ENCODE measurements at places on chromosomes 2 and 18.

DNA sequence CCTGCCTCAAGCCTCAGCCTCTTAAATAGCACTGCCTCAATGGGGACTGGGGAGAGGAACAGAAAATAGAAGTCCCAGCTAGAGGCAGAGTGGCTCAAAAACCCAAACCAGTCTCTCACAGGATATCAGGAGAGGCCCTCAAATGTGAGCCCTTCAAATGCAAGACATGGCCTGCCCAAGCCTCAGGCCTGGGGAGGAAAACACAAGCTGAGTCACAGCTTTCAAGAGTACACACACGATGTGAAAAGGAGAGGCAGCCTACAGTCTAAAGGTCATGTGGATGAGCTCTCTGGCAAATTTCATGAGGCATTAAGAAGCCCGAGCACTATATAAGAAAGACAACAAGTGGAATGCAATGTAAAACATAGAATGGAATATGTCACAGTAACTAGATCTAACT, 316.6 kb upstream of the MEX3C start:
- DNase-seq: no peak

DNA sequence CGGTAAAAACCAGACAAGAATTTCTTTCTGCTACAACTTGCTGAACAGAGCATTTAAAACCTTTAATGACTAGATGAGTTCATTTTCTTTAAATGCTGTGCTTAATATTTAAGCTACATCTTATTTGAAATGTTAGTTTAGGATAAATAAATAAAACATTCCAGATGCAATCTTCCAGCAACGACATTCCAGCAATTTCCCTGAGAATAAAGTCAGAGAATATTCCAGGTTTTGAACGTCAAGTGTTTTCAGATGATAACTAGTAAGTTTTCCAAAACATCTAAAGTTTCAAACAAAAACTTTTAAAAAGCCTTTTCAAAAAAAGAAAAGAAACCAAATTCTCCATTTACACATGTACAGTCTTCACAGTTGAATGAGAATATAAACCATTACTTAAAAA, 104.8 kb downstream of the PPP1R1C start:
- DNase-seq: no peak

DNA sequence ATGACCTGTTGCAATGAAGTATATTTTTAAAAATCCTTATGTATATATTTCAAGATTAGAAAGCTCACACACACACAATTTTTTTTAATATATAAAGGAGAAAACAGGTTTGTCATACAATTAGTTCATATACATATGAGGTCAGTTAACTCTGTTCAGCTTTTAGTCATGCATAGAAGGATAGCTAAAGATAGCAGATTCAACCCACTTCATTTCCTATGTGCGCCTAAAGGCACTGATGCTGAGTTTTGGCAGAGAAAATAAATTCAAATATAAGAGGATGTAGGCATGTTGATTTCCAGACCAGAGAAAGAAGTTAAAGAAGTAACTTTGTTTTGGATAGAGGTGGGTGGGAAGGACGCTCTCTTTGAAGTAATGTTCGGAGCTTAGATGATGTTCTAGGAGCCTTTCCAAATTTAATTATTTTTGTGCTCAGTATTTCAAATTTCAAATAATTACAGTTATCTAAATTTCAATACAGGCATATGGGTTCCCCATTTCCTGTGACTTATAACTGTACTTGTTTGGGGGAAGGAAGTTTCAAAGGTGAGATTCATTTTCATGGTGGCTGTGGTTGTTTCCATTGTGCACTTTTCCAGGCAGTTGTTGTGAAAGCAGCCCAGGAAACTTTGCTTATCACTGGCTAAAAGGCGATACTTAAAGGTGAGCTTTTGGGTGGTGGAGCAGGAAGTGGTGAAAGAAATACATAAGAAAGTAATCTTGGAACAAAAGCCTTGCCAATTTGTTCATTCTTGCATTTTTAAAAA, 523.4 kb upstream of the FANCL start:
- no peak for DNase-seq

GRCh38 chr2:102686479-102687439, 67.4 kb downstream of the SLC9A2 start:
- no peak for DNase-seq

DNA sequence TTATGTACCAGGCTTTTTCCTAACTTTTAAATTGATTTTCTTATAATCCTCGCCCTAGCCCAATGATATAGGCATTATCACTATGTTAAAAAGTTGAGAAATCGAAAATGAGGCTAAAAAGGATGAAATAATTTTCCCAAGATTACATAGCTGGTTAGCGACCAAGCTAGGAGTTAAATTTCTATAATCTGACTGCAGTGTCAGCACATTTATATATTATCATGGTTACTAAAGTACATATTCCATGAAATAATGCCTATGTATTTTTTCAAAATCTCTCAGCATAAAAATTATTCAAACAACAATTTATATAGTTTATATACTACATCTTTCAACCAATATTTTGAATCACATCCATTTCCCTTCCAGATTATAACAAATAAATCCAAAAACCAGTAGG, 317.3 kb upstream of the TFPI start:
- no peak for DNase-seq

GRCh38 chr2:41873102-41874031, 174.5 kb upstream of the PKDCC start:
- DNase-seq: no peak

DNA sequence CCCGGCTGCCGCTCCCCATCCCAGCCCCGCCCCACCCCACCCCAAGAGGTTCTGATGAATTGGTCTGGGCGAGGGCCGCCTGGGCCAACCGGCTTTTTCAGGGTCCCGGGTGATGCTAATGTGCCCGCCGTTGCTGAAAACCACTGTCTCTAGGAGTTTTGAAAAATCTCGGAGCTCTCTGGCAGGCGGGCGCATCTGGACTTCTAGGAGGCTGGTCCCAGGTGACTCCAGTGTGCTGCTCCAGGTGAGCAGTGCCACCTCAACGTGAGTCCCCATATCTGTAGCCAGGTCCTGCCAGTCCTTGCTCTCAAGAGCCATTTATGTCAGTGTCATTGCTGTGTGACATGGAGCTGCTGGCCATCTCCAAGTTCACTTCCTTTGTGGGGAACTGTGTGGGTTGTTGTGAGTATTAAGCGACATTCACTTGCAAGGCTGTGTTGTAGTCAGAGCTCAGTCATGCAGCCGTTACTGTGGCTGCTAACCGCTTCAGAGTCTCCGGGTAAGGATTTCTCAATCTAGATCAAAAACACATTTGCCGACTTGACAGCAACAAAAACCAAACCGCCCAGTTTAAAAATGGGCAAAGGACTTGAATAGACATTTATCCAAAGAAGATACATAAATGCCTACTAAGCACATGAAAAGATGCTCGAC, at the start of gene RFX8:
Gene RFX8 (minus strand): TSS at position 382 of the 654 bp plus-strand sequence. CDS start 8,264 bp downstream, outside the sequence.
- DNase-seq: peak; percentile 100

DNA sequence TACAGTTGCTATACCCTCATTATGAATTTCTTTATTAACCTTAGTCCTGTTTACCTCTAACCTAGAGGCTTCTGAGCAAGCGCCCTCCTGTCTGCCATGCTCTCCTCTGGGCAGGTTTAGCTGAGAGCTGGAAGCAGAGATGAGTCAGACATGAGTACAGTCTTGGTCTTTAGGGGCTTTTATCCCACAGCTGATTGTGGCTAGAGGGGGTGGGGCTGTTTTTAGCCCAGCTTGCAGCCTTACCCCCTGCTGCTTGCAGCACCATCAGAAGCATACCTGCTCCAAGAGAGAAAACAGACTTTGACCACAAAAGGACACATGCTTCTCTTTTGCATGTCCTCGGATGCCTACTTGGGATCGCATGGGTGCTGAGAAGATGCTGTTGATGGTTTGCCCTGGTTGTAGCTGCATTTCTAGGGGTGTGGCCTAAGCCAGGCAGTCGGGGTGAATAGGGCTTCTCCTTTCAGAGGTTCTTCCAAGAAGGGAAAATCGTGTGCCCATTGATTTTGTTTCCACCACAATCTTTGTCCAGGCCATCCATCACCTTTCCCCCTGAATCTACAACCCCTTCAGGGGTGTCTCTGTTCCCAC, 115.0 kb upstream of the LGALSL start:
- peak; percentile 57 for DNase-seq

DNA sequence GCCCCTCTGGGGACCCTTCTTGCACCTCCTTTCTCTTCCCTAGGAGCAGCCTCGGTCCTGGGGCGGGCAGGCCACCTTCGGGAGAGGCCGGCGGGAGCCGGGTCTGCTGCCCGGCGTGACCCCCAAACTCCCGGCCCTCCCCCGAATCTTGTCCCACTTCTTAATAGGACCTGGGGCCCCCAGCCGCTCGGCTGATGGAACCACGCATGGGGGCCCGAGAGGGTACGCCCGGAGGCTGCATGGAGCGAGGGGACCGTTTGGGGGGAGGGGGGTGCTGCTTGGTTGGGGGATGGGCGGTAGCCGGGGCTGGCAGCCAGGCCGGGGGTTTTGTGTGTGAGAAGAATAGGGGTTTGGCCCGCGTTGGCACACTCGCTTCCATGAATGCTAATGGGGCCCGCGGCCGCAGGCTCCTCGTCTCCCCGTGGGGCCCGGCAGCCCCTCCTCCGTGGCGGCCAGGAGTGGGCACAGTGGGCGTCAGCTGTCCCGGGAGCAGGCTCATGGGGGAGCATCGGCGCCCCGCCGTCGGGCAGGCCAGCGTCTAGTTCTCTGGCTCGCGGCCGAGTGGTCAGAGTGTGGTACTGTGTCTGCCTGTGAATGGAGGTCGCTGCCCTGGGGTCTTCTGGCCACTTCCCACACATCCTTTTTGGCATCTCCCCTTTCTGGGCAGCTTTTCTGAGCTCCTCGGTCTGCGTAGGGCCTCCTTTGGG, 1.0 kb downstream of the GAREM2 start:
- no peak for DNase-seq

DNA sequence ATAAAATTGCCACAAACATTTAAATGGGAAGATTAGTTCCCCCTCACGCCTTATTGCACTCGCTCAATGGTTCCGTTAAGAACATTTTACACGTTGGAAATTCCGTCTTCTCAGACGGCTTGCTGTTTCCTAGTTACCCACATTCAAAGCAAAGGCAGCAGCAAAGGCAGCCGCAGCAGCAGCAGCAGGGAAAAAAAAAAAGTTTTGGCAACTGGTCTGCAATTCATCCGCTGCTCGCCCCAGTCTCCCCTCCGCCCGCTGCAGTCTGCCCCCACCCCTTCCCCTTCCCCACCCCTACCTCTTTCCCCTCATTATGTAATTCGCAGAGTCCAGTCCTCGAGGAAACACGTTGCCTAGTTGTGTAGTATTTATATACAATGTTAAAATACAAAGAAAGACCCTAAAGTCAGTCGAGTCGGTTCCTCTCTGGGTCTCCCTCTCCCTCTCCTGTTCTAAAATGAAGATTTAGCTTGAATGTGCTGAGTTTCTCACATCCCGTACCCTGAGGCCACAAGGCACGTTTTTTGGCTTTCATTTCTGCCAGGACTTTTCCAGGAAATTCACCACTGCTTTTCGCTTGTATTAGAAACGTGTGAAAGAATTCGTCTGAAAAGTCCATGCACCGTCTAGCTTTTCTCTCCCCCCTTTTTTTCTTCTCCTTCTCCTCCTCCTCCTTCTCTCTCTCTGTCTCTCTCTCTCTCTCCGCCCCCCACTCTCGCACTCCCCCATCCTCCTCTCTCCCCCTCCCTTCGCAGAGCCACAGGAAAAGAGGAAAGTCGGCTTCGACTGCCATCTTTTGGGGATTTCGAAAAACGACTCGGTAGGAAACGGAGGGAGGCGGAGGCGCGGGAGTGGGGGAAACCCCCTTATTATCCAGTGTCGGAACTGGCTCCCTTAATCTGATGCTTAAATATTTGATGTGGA, 140.0 kb downstream of the MEIS1 start:
- DNase-seq: peak; percentile 86

- peak; percentile 17 for DNase-seq
Observed at GRCh38 chr2:186348200-186348599, 137.9 kb upstream of the ZC3H15 start.

DNA sequence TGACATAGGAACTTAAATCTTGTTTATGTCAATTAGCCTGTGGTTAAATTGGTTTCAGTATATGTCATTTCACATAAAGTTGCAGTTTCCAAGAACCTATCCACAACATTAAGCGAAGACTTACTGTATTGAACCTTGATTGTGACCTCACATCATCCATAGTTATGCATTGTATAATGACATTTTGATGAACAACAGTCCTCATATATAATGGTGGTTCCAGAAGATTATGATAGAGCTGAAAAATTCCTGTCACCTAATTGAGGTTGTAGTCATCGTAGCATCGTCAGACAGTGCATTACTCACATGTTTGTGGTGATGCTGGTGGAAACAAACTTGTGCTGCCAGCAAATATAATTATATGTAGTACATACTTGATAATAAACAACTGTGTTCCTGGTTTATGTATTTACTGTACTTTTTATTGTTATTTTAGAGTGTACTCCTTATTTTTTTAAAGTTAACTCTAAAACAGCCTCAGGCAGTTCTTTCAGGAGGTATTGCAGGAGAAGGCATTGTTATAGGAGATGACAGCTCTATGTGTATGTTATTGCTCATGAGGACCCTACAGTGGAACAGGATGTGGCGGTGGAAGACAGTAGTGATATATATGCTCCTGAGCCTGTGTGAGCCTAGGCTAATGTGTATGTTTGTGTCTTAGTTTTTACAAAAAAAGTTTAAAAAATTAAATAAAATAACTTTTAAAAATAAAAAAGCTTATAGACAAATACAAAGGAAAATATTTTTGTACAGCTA, 56.6 kb downstream of the UBE2E3 start:
- peak; percentile 90 for DNase-seq

DNA sequence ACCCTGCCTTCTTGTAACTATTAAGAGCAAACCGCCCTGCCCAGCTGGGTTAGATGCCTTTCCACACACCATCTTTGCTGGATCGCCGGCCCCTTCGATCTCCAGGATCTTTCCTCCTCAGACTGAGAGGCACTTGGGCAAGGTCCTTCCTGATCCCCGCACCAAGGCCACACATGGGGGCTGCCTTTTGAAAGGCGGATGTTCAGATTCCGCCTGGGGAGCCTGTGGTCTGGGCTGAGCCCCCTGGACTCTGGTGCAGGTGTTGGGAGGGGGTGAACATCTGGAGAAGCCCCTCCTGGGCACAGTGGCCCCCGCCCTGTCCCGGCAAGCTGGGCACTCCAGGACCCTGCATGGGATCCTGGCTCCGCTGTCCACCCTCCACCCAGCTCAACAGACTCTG, 135.4 kb upstream of the HDAC4 start:
- DNase-seq: no peak

GRCh38 chr2:195316486-195316885, 340.5 kb upstream of the SLC39A10 start:
- DNase-seq: no peak

DNA sequence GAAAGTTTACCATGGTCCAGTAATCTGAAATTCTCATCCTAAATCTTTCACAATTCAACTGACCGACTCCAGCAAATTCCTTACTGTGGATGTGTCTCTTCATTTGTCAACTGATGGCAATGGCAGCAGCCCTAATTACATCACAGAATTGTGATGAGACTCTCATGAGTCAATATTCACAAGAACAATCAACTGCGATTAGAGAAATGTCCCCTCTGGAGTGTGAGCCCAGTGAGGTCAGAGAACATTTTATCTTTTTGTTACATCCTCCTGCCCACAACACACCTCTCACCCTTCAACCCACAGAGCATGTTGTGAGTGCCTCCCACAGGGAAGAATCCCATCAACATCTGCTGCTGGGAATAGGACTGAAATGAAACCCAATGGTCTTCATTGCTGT, 73.6 kb downstream of the CD226 start:
- peak; percentile 77 for DNase-seq

- DNase-seq: no peak
Observed at GRCh38 chr2:2114707-2115245, 216.3 kb downstream of the MYT1L start.

- no peak for DNase-seq
Observed at GRCh38 chr2:237639052-237639835, 11.9 kb downstream of the LRRFIP1 start.

- DNase-seq: no peak
Observed at GRCh38 chr18:37604032-37604431, 38.4 kb upstream of the CELF4 start.

GRCh38 chr18:45384137-45384961, 230.9 kb upstream of the SLC14A2 start:
- peak; percentile 57 for DNase-seq

All from fibroblast of mammary gland (primary cell).